ENCODE measurements at places on chromosomes 11 and 22. TPM values are rescaled to one million over a fixed set of nuclear protein-coding genes. Genes with fewer than 3 reads are reported as not detected.

GRCh38 chr11:7451520-7451919, 33.8 kb upstream of the OLFML1 start:
- no peak for DNase-seq

- DNase-seq = no peak
These were observed 288.8 kb upstream of the C11orf87 start for GRCh38 chr11:109133159-109133558.

- DNase-seq = no peak
These were observed 387.8 kb upstream of the CADM1 start for GRCh38 chr11:115892016-115892415.

GRCh38 chr11:13008625-13009475, at the start of gene RASSF10:
TSS of gene RASSF10 (plus strand) at chr11:13009316. CDS start at chr11:13009577, 261 bp downstream.
- DNase-seq = peak; percentile 68

DNA sequence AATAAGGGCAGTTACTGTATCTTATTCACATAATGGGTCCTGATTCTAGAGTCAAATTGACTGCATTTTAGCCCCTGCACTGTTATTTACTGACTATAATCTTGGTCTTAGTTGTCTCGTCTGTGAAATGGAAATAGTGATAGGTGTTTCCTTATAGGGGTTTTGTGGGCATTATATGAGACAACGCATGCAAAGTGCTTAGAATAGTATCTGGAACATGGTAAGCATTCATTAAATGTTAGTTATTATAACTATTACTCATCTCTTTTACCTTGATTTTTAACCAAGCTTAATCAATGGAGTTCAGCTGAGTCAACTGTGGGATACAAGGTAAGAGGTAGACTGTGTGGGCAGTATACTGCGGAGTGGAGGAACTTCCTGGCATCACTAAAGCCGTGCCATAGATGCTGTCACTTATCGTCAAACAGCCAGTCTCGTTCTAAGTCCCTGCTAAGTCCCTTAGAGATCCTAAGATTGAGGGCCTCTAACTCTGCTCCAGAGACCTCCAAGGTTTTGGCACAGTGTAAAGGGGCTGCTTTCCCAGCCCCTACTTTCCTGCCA, 2.6 kb upstream of the ZC3H12C start:
- DNase-seq = no peak

- no peak for DNase-seq
These were observed 29.9 kb downstream of the MUC2 start for GRCh38 chr11:1104411-1105182.

DNA sequence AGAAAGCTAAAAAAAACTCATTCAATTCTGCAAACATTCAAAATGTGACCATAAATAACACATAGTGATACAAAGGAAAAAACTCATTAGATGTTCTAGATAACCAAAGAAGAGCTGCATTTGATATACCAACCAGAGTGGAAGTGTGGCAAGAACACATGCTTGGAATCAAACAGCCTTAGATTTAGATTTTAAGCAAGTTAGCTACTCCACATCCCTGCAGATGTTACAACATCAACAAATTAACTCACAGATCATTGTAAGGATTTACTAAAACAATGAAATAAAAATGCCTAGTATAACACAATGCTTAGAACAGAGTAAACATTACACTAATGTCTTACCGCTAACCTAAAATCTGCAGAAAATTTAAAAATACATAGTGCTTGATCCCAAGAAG, 114.0 kb upstream of the AKIP1 start:
- DNase-seq = no peak

DNA sequence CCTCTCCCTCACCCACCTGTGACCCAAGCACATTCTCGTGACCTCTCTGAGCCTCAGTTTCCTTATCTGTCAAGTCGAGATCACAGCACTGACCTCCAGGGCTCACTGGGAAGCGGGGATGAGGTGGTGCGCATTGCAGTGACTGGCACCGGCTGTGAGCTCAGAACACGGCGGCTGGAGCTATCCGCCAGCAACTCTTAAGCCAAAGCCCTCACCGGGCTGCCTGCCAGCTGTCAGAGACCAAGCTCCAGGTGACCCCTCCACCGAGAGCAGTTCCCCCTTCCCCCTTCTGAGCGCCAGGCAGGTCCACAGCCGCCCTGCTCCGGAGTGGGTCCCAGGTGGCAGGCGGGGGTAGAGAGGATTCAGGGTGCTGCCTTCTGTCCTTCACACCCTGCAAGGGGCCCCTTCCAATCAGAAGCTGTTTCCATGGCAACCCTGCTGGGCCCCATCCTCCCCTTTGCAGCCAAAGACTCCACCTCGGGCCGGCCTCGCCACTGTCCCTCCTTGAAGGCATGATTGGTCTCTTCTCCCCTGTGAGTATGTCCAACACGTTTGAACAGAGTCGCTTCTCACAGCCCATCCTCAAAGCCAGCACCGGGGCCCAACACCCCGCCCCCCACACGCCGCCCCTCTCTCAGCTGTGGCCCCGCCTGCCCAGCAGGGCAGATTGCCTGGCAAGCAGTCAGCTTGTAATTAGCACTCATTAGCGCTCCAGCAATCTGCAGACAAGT, 98.7 kb downstream of the WNT7B start:
- DNase-seq = peak; percentile 64

DNA sequence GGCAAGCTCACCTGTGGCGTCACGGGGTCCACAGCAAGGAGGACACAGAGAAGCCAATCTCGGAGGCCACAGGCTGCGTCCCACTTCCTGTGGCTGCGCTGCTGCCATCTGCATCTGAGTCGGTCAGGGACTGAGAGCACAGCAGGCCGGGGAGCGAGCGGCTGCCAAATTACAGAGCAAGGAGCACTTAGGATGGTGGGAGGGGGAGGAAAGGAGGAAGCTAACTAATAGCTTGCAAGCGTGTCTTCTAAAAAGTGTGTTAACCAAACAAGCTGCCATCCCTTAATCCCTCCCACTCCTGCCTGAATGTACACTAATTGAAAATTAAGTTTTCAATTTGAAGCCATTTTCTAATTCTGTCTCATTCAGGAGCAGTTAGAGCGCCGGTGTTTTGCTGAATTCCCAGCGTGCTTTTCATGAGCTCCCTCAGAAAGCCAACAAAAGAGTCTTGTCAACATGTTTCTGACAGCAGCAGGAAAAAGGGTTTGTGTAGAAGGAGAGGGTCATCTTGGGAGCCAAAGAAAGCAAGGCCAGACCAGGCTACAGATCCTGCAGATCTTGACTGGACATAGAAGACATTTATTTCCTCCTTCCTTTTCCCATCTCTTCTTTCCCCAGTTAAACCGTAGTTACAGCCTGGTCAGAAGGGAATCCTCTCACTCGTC, 42.4 kb upstream of the API5 start:
- DNase-seq = peak; percentile 54

DNA sequence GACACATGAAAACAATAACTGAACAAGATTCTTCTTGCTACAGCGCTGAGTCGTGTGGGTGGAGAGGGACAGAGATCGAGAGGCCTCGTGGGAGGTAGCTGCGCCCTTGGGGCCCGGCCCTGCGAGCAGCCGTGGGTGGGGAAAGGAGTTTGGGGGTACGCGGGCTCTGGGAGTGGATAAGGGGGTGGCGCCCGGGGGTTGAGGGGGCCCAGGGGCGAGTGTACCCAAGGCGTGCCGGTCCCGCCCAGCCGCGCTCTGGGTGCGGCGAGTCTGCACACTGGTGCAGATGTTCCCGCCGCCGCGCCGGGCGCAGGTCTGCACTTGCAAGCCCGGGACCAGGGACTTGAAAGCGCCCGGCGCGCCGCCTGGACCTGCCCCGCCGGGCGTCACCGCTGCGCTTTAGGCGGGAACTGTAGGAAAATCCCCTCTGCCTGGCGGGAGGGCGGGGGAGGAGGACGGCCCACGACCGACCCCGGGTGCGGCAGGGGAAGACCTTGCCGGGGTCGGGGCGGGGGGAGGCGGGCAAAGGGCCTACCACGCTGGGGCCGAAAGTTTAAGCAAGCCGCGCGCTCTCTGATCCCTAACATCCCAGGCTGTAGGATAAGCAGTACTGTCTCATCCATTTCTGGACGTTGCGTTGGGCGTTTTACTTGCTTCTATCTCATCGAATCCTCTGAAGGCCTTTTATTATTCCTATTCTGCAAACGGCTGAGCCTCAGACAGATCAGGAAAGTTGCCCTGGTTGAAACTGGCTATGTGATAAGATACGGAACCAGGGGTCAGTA, 1.4 kb upstream of the KREMEN1 start:
- peak; percentile 71 for DNase-seq

Gene GALNT18
- total RNA-seq = 31.8 TPM

Gene NEFH
- total RNA-seq = 0.14 TPM

Gene UPB1
- 0.40 TPM for total RNA-seq

Gene C11orf42
- not detected for total RNA-seq

Gene RBMXL2
- total RNA-seq = not detected

Gene PANX3
- not detected for total RNA-seq

Gene PDGFB
- total RNA-seq = 21.8 TPM
